ENCODE measurements at places on chromosomes 12 and 14.

- no peak for DNase-seq
These were observed 529 bp downstream of the PHLDA1 start for GRCh38 chr12:76031081-76031413.

GRCh38 chr12:92432724-92433441 is 269.9 kb upstream of the PLEKHG7 start:
- DNase-seq, result no peak

DNA sequence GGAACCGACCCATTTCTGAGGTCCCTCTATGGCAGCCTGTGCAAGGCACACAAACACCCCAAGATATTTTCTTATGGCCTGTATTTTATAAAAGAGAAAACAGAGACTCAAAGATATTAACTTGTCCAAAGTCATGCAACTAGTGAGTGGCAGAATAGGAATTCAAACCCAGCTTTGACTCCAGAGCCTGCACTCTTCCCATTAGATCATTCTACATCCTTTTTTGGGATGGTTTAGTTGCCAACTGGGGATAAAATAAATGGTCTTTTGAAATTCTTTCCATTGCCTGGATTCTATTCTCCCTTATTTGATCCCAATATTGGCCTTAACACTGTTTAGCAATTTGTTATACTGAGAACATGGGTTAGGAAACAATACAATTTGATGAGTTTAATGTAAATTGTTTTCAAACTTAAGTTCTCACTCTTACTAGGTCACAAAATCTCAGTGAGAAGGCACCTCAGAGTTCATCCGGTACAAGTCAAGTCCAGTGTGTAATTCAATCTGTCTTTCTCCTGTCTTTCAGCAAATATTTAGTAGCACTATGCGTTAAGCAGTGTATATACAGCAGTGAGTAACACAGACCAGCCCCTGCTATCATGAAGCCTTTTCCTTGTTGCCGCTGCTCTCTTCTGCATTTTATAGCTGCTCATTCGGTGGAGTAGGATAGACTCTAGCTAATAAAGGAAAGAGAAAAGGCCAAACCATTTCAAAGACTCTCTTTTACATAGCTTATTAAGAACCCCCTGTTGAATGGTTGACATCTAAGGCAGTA is 162.1 kb upstream of the IFNG-AS1 start:
- no peak for DNase-seq

GRCh38 chr14:93811020-93811419 is 22.7 kb upstream of the PRIMA1 start:
- no peak for DNase-seq

DNA sequence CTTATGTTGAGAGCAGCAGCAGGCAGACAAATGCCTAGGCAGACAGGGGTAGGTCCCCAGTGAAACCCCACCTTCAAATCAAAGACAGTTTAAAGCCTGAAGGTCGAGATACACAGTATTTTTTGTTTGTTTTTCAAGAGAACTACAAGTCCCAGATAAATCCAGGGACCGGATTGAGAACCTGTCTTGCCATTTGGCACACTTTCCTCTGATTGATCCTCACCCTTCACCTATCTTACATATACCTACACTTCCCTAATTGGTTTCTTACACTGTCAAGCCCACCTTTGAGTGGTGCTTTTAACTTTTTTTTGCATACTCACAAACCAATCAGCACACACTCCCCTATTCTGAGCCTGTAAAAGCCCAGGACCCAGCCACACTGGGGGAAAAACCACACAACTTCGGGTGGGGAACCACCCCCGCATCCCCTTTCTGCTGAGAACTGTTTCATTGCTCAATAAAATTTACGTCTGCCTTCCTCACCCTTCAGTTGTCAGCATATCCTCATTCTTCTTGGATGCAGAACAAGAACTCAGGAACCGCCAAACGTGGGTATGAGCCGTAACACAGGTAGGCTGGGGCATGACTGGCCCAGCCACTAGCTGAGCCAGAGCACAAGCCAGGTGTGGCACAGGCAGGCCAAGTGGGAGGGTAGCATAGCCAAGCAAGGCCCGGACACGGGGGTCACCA is 11.1 kb downstream of the DICER1 start:
- no peak for DNase-seq
